Stimulated activated CD4-positive, alpha-beta T cell treated with anti-CD3 and anti-CD28 coated beads, Interleukin-1b, Interleukin-23, amount 100 ng/mL, for 1 hour (primary cell): ENCODE measurements at places on chromosomes 13 and 19.

DNA sequence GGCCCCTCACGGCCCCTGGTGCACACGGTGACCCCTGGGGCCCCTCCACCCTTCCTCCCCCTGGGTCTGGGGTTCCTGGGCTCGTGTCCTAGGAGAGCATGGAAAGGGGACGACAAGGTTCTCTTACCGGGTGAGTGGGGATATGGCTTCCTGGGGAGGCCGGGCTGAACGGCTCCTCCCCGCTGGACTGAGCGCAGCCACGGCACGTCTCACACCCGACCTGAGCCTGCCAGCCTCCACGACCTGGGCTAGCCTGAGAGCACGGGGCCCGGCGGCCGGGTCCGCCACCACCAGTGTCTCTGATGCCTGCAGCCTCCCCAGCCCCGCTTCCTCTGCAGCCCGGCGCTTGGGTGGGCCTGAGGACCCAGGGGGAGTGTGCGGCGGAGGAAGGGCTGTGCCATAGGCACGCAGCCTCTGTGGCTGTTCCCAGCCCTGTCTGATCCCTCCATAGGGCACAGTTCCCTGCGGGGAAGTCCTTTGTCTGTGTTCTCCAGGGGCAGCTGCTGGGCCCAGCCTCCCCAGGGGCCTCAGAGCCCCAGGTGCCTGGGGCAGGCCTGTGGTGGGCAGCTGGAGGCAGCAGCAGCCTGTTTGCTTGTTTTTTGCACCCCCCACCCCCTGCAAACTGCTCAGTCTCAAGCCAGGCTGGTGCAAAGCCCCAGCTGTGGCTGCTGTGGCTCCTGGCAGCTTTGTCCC lies 15.0 kb downstream of the PLIN4 start:
- no peak for DNase-seq

GRCh38 chr13:60213236-60213744 lies 49.6 kb upstream of the DIAPH3 start:
- DNase-seq, result no peak

DNA sequence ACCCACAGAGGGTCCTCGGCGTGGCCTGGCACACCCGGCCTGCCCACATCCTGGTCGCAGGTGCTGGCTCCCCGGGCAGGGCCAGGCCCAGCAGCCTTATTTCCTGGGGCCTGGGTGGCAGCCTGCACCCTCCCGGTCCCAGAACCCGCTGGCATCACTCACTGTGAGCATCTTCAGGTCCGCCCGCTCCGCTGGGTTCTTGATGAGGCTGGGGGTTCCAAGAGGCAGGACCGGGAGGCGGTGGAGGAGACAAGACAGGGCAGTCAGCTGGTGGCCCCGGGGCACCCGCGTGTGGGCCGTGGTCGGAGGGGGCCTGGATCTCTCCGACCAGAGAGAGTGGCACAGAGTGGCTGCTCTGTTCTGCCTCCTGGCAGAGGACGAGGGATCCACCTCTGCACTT lies 27.6 kb upstream of the ZBTB7A start:
- DNase-seq, result no peak

DNA sequence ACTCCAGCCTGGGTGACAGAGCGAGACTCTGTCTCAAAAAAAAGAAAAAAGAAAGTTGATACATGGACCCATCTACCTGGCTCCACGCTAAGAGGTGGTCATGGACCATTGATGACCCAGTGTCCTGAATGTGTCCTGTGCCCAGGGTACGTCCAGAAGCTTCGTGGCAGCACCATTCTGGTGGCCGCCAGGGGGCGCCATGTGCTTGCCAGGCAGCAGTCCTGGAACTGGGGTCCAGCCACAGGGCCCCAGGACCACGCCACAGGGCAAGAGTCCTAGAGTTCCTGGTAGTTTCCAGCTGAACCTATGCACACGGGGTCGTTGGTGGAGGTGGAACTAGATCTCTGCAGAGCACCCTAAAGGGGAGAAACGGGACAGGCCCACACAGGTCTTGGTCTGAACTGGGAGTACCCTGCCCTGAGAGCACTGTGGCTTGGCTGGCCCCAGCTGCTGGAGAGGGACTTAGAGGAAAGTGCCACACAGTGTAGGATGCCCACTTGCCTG lies 19.9 kb upstream of the FBXO27 start:
- peak; percentile 54 for DNase-seq

GRCh38 chr13:50426927-50427326 lies 411.7 kb downstream of the KCNRG start:
- DNase-seq, result no peak

GRCh38 chr13:106755542-106755941 lies 187.6 kb upstream of the ARGLU1 start:
- DNase-seq, result no peak

DNA sequence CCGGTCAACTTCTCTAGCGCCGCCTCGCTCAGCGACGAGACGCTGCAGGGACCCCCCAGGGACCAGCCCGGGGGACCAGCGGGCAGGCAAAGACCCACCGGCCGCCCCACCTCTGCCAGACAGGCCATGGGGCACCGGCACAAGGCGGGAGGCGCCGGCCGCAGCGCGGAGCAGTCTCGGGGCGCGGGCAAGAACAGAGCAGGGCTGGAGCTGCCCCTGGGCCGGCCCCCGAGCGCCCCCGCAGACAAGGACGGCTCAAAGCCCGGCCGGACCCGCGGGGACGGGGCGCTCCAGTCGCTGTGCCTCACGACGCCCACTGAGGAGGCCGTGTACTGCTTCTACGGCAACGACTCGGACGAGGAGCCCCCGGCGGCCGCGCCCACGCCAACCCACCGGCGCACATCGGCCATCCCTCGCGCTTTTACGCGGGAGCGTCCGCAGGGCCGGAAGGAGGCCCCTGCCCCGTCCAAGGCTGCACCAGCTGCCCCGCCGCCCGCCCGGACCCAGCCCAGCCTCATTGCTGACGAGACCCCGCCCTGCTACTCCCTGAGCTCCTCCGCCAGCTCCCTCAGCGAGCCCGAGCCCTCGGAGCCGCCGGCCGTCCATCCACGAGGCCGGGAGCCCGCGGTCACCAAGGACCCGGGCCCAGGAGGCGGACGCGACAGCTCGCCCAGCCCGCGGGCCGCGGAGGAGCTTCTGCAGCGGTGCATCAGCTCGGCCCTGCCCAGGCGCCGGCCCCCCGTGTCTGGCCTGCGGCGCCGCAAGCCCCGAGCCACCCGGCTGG lies 11.3 kb downstream of the C19orf25 start:
- DNase-seq, result no peak

GRCh38 chr19:19410553-19411550 lies 5.4 kb downstream of the GATAD2A start:
- DNase-seq, result no peak

DNA sequence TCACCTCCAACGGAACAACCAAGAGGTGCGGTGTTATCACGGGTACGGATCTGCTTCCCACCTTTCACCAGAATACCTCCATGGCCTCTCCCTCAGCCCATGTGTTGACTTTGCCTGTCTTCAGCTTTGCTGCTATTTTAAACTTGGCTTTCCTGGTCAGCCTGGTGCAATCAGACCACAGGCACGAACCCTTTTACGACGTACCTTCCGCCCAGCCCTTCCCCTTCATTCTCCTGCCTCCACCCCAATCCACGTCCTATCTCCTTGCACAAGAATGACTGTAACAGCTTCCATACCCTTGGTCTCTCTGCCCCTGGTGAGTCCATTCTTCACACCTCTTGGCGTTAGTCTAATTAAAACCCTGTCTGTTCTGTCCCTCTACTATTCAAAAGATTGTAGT lies 431.7 kb downstream of the EFNB2 start:
- DNase-seq, result no peak

DNA sequence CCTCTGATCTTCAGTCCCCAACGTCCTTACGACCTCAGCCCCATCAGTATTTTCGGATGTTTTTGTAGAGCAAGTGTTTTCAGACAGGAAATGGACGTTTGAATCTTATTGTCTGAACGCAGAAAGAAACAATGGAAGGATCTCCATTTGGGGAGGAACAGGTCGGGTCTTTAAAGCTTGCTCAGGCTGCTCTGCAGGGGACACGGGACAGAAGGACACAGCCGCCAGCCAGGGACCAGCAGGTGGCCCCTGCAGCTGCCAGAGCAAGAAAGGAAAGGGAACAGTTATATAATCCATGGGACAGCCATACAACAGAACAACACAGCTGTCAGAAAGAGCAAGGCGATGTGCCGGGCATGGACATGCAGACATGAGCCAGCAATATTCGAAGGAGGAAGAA lies 18.5 kb upstream of the IGLON5 start:
- no peak for DNase-seq

DNA sequence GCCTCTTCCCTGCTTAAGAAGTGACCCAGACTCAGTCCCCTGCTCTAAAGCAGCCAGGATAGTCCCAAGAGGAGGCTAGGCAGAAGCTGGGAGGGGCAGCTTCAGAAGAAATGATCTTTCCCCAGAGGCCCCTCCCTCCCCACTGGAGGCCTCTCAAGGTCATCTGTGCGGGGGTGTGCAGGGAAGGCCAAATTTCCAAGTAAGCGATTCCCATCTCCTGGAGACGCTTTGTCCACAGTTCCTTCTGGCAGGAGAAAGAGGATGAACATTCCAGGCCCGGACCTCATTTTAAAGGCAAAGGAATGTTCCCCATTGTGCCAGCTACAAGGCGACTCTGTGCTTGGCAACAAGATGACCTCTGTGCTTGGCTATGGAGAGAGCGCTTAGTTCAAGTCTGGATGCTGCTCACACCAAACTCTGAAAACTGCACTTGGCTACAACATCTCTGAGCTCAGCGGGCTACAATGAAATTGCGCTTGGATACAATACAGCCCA lies 23.5 kb downstream of the COL5A3 start:
- DNase-seq, result no peak

DNA sequence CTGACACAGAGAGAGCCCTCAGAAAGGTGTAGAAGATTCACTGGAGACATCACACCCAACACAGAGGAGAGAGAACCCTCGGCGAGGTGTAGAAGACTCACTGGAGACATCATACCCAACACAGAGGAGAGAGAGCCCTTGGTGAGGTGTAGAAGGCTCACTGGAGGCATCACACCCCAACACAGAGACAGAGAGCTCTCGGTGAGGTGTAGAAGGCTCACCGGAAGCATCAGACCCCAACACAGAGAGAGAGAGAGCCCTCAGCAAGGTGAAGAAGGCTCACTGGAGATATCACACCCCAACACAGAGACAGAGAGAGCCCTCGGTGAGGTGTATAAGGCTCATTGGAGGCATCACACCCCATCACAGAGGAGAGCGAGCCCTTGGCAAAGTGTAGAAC lies 826.5 kb downstream of the UQCRFS1 start:
- DNase-seq, result no peak

DNA sequence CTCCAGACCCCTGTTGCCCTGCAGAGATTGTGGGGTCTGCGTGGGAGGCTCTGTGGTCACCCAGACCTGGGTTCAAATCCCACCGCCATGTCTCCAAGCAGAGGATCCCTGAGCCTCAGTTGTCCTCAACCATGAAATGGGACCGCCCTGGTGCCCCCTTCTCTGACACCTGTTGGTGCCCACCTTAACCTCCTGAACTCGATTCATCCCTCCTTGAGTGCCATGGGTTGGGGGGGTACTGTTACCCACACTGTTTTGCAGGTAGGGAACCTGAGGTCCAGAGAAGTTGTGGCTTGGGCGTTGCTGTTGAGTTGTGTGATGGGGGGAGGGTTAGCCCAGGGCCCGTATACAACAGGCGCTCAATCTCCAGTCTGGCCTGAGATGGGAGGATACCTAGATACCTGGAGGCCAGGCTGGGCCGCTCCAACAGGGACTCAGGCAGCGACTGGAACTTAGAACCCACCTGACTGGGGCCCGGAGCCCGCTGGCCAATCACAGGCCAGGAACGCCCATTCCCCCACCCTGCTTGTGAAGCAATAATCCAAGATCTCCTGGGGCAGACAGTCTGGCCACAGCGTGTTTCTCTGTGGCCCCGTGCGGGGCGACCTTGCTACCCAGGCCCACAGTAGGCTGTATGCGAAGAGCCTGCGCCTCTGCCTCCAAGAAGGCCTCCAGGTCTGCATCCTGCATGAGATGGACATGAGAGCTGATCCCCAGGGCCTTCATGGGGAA lies 2.8 kb downstream of the ARID3A start:
- DNase-seq, result no peak

GRCh38 chr13:63446329-63446728 lies 2030.7 kb upstream of the PCDH20 start:
- no peak for DNase-seq

DNA sequence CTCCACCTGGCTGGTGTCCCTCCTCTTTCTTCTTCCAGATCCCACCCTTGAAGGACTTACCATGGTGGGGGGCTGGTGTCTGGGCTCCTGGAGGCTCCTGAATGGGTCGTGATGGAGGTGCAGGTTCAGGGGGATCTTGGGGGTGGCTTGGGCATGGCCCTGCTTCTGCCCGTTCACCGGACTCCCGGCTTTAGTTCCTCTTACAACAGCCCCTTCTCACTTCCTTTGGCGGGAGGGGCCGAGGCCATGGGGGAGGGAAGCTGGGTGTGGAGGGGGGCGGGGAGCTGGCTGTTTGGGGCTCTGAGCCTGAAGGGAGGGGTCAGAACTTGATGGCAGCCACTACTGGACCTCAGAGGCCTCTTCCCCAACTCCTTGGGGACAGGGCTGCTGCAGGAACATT lies at the start of gene MYO1F:
Gene MYO1F (minus strand): TSS at position 196 of the 400 bp plus-strand sequence. CDS start 133 bp downstream, at position 63.
- no peak for DNase-seq

DNA sequence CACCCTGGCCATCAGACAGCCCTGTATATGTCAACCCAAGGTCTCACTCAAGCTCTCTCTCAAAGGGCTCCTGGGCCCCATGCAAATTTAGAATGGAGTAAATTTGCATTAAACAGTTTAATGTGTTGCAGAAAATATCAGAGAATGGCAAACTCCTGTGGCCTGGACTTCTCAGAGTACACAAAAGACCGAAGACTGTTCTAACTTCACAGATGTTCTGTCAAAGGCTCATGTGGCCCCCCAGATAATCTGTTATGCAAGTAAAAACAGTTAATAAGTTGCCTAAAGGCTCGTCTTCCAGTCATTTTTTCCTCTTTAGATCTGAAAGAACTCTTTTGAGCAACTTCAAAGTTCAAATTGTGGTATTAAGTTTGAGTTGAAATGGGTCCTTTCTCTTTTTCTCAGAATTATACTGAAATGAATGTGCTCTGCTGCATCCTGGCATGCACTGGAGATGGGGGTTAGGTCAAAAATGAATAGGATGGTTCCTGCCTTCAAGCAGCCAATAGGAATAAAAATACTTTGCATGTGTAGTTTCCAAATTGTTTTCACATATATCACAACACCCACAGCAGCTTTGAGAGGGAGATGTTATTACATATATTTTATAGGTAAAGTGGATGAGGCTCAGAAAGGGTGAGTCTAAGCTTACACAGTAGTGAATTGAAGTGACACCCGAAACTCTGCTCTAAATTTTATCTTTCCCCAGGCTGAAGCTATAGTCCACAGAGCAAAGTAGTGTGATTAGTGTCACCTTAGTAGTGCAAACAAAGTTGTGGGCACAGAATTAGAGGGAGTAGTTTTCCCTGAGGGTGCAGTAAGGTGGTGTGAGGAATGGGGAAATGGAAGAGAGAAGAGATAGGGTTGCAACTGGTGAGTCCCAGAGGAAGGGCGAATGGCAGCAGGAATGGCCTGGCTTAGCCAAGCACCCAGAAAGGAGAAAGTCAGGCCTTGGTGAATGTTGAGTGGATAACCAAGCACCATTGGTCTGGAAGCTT lies 205.0 kb upstream of the RFC3 start:
- no peak for DNase-seq

DNA sequence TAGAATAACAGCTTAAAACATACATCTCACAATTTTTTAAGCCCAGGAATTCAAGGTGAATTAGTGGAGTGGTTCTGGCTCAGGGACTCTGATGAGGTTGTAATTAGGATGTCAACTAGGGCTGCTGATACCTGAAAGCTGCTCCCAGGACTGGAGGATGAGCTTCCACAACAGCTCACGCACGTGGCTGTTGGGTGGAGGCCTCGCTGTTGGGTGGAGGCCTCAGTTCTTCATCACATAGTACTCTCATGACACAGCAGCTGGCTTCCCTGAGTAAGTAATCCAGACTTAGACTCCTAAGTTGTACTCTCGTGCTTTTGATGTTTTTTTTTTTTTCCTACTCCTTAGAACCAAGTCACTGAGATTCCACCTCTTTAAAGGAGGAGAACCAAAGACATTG lies 577.1 kb upstream of the PRR20A start:
- DNase-seq, result no peak
